Smooth muscle cell of the brain vasculature (primary cell): ENCODE measurements at places on chromosomes 6 and 20.

GRCh38 chr6:422433-423054, 31.0 kb downstream of the IRF4 start:
- peak; percentile 65 for DNase-seq

- no peak for DNase-seq
Observed at GRCh38 chr20:37868851-37869333, 34.0 kb upstream of the VSTM2L start.

DNA sequence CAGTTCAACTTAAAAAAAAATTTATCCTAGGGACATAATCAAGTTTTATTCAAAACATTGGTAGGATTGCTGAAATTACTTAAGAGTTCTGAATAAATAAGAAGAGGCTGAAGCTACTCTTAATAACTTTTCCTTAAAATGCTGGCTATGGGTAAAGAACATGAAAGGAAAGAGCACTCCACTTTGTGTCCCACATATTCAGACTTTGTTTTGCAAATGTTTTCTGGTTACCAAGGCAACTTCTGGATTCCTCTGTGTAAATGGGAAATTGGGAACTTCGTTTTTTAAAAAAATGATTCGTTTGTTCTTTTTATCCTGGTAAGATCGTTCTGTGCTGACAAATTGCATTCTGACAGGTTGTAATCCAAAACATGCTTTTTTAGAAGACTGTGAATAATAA, 115.0 kb downstream of the KIF6 start:
- DNase-seq = no peak

GRCh38 chr20:20210327-20210726, 157.6 kb upstream of the INSM1 start:
- DNase-seq = no peak

GRCh38 chr20:44423480-44423879, 52.2 kb upstream of the TTPAL start:
- no peak for DNase-seq

DNA sequence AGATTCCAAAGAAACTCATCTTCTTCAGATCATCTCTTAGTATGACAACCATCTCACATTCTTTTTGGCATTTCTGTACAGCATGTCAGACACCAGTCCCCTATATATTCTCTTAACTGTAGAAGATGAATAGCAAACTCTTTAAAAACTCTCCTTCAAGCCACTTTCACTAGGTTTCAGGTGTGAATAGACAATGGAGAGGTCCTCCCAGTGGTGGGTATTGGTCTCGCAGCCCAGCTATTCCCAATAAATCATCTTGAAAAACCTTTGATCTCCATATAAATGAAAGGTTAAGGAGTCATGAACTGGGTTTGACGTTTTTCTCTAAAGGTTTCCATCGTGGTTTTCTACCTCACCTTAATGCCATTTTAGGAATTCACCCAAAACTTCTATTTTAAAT, 180.0 kb downstream of the GJA1 start:
- no peak for DNase-seq

GRCh38 chr6:50891290-50891689, 72.6 kb downstream of the TFAP2B start:
- no peak for DNase-seq

DNA sequence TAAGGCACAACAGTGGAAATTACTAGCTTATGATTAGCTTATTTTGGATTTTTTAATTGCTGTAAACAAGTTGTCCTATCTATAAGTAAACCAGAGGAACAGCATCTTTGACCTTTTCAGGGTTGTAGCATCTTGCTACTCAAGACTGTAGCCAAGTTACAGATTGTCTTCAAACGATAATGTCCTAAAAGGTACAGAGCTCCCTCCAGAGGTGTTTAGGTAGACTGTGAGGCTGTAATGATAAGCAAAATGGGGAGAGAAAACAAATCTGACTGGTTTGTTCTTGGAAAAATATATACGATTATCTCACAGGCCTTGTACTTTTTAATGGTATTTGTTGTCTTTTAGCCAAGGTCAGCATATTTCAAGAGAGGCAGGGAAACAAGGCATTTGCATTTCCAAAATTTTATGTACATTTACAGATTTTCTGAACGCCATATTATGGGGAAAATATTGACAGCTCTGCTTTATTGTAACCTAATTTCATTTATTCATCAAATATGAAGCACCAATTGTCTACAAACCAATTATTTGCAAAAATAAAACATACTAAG, 273.4 kb downstream of the MEI4 start:
- peak; percentile 12 for DNase-seq

- no peak for DNase-seq
Observed at GRCh38 chr20:57613481-57613921, 6.7 kb downstream of the ZBP1 start.

- no peak for DNase-seq
Observed at GRCh38 chr6:125078602-125079321, 74.8 kb upstream of the TPD52L1 start.

DNA sequence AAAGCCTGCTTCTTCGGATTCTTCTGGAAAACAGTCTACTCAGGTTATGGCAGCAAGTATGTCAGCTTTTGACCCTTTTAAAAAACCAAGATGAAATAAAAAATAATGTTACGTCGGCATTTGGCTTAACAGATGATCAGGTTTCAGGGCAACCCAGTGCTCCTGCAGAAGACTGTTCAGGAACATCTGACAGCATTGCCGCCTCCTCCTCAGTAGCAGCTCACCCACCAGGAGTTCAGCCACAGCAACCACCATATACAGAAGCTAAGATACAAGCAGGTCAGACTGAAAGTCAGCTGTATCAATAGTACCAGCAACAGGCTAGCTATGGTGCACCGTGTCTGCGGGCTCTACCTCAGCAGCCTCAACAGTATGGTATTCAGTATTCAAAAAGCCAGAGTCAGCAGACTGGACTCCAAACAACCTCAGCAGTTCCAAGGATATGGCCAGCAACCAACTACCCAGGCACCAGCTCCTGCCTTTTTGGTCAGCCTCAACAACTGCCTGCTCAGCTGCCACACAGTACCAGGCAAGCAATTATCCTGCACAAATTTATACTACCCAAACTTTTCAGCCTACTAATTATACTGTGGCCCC, 51.9 kb downstream of the BTBD9 start:
- no peak for DNase-seq

DNA sequence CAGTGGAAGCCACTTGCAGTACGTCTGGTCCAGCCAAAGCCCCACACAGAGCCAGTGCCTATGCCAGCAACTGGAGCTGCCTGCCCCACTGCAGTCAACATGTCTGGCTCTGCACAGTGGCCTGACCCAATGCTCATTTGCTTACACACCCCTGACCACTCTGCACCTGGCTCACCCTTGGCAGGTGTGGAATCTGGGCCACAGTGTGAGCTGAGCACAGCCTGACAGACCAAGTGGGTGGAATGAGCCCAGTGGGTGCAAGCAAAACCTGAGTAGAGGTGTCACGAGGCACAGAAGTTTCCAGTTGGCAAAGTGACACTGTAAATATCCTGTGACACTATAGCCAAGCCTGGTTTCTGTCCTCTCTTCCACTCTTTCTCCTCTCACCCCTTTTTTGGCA, 49.5 kb downstream of the GGTLC1 start:
- no peak for DNase-seq

- DNase-seq = no peak
Observed at GRCh38 chr20:10076126-10077080, 41.6 kb downstream of the ANKEF1 start.

DNA sequence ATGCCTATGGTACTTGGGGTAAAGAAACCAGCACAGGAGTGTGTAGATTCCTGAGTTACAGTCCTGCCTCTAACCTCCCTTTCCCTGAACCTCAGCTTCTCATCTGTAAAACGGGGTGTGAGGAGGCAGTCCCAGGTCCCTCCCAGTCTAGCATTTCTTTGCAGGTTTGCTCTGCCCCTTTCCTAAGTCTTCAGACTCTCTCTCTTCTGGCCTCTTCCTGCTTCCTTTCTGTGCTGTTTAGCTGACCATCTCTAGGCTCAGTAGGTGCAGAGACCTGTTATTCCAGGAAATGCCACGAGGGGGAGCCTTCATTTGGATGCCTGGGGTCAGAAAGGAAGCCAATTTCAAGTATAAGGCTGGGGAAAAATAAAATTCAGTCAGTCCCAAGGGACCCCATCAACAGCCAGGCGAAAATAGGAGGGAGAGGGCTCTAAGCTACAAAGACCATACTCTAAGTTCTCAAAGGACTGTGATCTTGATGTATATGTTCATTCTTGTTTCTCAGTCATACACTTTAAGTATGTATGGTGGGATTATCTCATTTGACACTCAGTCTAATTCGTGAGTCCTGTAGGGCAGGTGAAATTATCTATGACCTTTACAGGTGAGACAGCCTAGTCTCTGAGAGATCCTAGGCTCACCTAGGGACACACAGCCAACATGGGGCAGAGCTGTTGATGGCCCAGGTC, 89.1 kb downstream of the NCR2 start:
- DNase-seq = peak; percentile 60

- DNase-seq = no peak
Observed at GRCh38 chr6:108673602-108674001, 112.9 kb downstream of the FOXO3 start.

DNA sequence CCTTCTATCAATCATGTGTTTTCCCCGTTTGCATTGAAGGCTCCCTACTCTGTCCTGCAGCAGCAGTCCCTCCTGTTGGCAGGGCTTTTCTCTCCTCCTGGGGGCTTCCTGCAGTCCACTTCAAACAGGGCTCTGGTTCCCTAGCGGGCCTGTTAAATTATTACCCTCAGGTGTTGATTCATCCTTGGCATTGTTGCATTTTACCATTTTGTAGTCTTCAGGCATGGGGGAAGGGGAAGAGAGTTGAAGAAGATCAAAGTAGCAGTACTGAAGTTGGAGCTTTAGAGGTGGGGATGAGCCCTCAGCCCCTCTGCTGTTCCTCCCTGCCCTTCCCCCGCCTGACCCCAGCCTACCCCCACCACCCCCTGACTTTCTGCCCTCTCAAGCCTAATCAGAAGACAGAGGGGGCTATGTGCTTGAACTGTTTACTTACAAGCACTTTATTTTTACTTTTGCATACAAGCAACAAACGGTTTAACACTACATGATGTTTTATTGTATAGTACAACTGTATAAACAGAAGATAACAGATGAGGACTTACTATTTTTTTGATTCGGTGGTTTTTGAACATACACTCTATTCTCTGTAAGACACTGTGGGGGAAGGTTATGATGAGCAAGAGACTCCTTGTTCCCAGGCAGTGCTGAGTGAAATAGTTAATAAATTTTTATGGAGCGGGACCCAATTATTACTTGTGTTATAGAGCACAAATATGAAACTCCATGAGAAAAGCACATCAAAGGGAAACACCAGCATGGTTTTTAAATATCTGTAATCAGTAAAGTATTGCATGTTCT, 169.7 kb downstream of the EYA4 start:
- DNase-seq = no peak

- DNase-seq = no peak
Observed at GRCh38 chr6:145368075-145368474, 367.2 kb downstream of the EPM2A start.

DNA sequence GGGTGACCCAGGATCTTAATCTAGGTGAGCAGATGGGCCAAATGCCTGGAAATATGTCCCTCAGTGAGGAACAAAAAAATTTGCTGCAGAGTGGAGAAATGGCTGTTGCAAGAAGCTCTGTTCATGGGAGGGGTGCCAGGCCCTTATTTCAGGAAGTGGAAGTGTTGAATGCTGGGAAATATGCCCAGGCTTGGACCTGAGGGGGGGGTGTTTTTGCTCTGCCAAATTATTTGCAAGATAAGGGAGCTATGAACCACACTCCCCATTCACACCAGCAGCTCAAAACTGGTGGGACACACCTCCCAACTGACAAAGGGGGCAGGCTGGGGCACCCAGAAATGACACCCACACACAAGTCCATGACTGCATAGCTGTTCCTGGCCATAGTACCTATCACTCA, 8.7 kb downstream of the CST4 start:
- no peak for DNase-seq

- no peak for DNase-seq
Observed at GRCh38 chr6:90035047-90035723, 140.9 kb downstream of the GJA10 start.

DNA sequence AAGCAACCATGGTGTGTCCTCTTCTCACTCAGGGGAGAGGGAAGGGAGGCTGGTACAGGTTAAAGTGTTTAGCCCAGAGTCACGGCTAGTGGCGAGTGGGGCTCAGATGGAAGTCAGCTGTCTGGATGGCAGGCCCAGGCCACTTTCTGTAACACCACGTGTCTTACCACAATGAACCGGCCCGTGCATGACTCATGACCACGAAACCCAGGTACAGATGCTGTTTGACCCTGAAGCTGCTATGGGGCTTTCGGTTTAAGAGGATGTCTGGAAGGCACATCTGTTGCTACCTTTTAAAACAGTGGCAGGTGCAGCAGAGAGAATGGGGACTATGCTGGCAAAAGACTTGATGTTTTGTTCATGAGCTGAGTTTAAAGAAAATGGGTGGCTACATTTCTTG, 36.5 kb upstream of the MPC1 start:
- DNase-seq = no peak

DNA sequence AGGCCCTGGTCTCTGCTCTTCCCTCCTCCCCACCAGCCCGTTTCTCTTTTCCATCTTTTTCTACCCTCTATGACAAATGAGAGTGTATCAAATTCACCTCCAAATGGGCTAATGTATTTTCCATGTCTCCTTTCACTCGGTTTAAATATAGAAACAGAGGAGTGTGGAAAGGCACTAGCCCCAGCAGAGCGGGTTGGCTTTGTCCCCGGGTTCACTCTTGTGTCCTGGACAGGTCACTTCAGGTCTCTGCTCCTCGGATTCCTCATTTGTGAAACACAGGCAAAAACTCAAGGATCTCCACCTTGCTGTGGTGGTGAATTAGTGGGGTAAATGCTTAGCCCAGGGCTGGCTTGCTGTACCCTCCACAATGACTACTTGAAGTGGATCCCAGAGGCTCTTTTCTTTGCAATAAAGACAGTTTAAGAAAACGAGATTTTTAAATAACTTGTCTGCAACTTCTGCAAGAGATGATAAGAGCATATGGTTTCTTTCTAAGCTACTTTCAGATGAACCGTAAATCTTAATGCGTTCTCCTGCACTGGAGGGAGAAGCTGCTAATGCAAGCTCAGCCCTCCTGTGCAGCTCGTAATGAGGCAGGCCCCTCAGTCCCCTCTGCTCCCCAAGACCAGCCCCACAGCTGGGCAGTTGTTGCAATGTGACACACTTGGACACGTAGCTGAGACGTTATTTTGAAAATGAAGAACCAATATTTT, 292.9 kb downstream of the THBS2 start:
- DNase-seq = no peak

DNA sequence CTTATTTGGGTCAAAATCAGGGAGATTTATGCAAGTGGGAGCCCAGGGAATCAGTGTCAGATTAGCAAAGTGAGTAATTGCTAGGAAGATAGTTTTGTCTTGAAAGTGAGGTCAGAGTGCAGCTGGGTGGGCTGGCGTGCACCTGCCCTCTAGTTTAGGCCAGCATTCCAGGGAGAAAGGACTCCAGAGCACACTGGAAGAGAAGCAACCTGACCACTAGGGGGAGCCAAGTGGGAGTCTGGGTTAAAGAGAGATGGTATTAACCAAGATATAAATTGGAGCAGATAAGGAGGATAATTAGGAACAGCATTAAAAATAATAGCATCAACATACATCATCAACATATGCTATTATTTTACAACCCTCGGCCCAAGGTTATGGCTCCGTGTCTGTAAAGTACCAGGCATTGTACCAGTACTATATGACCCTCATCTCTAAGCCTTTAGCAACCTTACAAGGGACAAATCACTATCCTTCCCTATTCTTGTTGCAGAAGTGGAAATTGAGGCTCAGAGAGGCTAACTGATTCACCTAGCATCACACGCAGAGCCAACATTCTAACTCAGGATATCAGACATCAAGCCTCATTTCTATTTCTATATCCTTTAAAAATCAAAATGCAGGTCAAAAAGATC, 57.8 kb downstream of the SLC2A10 start:
- no peak for DNase-seq

- DNase-seq = no peak
Observed at GRCh38 chr6:72953971-72954381, 271.3 kb downstream of the KHDC1L start.
